Common myeloid progenitor, CD34-positive (primary cell): ENCODE measurements at places on chromosomes 4 and X.
A peak's percentile ranks its signal among the peaks of the same experiment; 100 is the strongest.

- peak; percentile 60 for DNase-seq
Observed at GRCh38 chrX:72101597-72102037, 30.1 kb downstream of the RTL5 start.

DNA sequence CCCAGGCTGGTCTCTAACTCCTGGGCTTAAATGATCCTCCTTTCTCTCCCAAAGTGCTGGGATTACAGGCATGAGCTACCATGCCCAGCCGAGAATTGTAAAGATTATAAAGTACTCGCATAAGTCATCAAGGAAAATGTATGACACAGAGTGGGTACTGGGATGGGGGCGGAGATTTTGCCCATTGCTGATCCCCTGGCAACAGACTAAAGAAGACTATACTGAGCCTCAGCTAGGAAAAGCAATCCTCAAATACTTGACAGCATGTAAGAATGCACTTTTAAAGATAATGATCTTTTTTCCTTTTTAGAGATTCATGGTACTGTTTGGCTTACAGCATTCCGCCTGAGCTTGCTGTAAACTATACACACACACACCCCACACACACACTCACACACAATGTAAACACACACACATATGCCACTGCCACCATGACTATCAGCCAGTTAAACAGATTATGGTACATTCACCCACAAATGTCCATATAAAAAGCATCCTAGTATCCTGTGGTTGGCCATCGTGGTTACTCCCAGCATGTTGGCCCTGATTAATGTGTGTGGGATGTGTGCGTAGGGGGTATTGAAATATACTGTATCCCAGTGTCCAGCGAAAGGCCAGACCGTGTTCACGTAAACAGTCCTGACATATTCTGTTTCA lies 113.0 kb downstream of the AMELX start:
- DNase-seq, result no peak

- DNase-seq, result no peak
Observed at GRCh38 chr4:113004655-113005054, 44.8 kb upstream of the ANK2 start.

DNA sequence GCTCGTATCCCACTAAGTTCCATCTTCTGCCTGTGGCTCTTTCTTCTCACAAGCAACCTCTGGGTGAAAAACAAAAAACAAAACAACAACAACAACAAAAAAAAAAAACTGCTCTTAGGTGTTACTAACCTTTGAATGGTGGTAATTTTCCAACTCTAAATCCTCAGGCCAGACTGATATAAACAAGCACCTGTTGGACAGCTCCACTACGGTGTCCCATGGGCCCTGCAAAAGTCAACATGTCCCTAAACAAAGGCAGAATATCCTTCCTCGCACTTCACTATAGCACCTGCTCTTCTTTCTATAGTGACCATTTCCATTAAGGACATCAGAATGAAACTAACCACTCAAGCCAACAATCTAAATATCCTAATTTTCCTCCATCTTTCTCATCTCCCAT lies 54.6 kb upstream of the PARM1 start:
- DNase-seq, result no peak

DNA sequence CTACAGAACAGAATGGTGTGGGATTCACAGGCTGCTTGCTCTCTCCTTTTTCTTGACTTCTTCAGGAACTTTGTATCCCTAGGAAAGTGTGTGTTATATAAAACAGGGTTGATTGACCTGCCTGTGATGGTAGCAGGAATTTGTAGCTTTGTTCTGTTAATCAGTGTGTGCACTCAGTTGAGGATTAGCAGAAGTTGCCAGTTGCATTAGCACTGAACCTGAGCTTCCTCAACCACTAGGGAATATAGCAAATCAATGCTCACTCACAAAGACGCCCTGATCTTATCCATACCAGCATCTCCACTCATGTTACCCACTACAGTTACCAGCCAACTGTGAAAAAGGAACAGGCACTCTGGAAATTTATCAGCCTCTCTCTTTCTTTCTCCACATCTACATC lies 319.1 kb upstream of the EMCN start:
- DNase-seq, result no peak

GRCh38 chr4:125070861-125071260 lies 243.9 kb upstream of the FAT4 start:
- DNase-seq, result no peak

DNA sequence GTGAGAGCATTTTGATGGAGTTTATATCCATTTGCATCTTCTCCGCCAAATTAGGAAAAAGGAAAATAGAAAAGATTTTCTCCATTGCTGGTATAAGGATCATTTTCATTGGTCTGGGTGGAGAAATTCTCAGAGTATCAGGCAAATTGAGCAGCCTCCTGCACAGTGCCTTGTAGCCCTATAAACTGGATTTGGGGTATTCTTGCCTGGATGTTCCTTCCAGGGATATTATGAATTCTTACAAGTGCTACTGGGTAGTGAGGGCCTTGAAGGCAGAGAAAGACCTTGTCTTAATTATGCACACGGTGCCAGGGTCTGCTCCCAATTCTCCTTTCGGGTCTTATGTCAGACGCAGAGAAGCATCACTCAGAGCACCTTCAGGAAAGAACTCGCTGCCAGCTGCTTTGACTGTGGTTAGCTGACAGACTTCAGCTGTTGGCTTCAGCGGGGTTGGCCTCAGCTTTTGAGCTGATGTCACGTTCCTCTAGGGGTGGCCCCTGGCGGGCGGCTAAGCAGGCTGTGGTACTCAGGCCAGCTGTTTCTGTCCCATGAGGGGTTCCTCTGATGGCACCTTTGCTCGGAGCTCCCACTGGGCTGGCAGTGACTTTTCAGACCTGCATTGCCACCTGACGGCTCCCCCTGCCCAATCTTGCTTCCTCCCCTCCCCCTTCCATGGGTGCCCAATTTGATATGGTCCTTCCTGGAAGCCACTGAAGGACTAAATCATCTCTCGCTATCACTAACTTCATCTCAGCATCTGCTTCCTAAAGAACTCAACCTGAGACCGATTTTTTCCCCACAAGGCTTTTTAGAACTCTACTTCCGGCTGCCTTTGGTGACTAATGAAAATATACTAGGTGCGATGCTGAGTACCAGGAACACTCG lies 519.5 kb downstream of the BCOR start:
- DNase-seq, result peak; percentile 67

GRCh38 chrX:23799469-23800065 lies 16.6 kb downstream of the SAT1 start:
- no peak for DNase-seq

- no peak for DNase-seq
Observed at GRCh38 chr4:10803713-10804343, 119.3 kb upstream of the CLNK start.

DNA sequence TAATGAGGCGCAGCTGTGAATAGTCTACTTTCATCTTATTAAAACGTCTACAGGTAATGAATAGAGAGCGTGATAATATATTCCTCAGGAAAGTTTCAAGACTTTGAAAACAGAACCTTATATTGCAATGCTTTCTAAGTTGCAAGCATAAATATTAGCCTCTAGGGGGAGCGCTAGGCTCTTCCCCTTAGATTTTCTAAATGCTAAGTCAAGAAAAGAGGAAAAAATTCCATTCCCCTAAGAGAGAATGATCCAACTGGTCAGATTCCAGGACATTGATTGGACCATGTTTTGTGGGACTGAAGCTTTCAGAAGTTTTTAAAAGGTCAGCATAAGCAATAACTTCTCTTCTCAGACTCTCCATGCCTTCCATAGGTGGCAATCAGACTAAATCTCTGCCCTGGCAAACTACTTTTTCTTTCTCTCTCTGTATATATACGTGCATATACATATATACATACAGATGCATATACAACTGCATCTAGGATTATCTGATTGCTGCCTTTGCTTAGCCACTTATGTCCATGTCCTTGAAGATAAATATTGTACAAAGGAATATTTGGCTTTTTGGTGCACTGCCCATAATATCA lies 492.9 kb downstream of the INPP4B start:
- DNase-seq, result peak; percentile 65

- DNase-seq, result no peak
Observed at GRCh38 chr4:37490391-37491347, 195.5 kb downstream of the RELL1 start.

GRCh38 chrX:67604979-67605703 lies 61.3 kb downstream of the AR start:
- DNase-seq, result no peak

DNA sequence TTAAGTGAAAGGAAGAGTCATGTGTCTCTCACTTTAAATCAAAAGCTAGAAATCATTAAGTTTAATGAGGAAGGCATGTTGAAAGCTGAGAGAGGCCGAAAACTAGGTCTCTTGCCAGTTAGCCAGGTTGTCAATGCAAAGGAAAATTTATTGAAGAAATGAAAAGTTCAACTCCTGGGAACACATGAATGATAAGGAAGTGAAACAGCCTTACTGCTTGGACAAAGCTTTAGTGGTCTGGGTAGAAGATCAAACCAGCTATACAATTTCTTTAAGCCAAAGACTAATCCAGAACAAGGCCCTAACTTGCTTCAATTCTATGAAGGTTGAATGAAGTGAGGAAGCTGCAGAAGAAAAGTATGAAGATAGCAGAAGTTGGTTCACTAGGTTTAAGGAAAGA lies 24.9 kb downstream of the RHOH start:
- DNase-seq, result no peak

- no peak for DNase-seq
Observed at GRCh38 chrX:2517055-2517454, 16.3 kb upstream of the DHRSX start.
